IPS-NIHi11 (cell line): ENCODE measurements at places on chromosomes 16 and 17.

DNA sequence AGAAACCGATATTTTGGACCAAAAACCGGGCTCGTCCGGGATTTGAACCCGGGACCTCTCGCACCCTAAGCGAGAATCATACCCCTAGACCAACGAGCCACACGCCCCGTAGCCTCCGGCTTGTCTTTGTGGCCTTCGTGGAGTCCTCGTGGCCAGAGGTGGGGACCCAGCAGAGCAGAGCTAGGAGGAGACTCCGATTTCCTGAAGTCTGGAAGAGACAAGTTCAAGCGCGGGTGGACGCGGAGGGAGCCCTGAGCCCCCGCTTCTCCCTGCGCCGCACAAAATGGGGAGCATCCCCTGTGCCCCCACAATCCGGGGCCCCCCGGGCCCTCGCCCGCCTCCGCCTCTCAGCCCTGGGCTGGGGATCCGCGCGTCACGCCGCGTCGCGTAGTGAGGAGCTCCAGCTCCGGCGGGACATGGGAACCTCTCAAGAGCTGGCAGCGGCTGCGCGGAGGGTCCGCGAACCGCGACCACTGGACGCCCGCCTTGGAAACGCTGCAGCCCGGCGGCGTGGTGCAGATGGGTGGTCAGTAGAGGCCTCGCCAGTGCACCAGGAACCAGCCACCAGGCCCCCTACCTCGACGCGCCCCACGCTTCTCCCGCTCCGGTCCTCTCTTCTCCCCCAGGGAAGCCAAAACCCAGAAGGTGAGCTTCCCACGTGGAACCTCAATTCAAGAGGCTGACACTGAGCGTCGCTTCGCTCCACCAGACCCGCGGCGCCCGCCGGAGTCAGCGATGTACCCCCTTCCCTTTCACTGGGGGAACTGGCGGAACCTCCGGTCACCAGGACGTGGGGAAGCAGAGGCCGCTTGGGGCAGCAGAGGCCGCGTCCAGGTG lies 5.2 kb upstream of the OR1F1 start:
- DNase-seq, result peak; percentile 60

GRCh38 chr16:9102943-9103342 lies 11.5 kb downstream of the HAPSTR1 start:
- no peak for DNase-seq

- no peak for DNase-seq
These were observed 37.9 kb downstream of the UBN1 start for GRCh38 chr16:4884972-4885874.

- no peak for DNase-seq
These were observed 47.4 kb downstream of the WDR45B start for GRCh38 chr17:82600731-82601446.

DNA sequence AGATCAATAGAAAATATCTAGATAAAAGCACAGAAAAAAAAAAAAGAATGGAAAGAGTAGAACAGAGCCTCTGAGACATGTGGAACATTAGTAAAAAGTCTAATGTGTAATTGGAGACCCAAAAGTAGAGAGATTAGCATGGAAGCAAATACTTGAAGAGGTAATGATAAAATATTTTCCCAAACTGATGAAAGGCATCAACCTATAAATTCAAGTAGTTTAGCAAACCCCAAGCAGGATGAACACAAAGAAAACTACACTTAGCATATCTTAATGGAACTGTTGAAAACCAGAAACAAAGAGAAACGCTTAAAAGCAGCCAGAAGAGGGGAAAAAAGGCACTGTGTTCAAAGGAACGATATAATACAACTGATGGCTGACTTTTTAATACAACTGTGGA lies 16.4 kb downstream of the NF1 start:
- DNase-seq, result no peak

- DNase-seq, result no peak
These were observed 8.6 kb downstream of the GOSR2 start for GRCh38 chr17:46931596-46931995.

DNA sequence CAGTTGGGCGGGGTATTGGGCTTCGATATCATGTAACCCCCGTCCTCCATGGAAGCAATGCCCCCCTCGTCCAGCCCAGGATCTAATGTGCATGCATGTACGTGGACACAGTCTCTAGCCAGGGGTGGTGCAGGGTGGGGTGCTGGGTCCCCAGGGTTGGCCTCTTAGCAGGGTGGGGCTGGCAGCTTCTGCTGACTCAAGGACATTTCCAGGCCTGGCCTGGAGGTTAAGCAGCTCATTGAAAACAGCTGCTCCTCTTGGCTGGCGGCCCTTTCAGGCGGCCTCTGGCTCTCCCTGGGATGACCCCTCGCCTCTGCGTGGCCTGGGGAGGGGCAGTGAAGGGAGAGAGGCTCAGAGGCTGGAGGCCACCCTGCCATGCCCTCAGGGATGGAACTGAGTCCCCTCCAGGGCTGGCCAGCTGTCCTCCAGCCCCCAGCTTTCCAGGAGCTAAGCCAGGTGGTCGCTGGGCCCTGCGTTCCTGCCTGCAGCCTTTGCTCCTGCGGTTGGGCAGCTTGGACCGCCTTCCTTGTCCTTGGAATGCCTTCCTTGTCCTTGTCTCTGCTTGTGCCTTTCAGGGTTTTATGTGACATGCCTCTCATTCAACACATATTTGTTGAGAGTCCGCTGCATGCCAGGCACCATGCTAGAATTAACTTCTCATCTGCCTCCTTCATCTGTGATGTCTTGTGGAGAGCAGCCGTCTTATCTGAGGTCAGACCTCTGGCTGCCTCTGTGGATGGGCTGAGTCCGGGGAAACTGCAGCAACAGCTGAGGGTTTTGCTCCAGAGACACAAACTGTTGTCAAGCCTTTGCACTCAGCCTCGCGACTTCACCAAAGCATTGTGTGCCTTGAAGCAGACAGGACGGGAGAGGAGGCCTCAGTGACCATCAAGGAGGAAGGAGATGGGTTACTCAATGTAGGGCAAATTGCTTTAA lies 26.6 kb downstream of the MRC2 start:
- DNase-seq, result no peak

GRCh38 chr17:40663252-40663651 lies 1.7 kb downstream of the KRT222 start:
- no peak for DNase-seq

GRCh38 chr17:39636927-39637736 lies at the start of gene STARD3:
STARD3 (plus strand) TSS chr17:39637144; CDS start chr17:39653532, 16,388 bp downstream.
- DNase-seq, result peak; percentile 95

DNA sequence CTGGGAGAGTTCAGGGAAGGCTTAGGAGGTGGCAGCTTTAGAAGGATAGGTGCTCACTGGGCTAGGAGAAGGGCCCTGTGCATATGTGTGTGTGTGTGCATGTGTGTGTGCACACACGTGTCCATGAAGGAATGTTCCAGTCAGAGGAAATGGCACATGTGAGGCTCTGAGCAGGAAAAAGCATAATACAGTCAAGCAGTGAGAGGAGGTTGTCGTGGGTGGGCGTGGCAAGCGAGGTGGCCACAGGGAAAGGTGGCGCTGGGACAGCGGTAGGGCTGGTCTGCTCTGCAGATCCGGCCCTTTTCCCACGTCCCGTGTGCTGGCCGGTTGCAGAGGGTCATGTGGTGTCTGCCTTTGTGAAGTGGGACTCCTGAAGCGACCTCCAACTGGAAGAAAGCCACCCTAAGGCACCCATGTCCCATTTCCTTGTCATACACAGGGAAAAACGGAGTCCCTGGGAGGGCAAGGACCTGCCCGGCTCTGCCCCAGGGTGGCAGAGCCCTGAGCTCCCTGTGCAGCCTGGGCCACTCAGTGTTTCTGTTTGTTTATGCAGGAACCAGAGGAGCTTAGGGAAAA lies 40.1 kb downstream of the NT5M start:
- no peak for DNase-seq

- DNase-seq, result no peak
These were observed 21.3 kb upstream of the GAA start for GRCh38 chr17:80080081-80080480.

DNA sequence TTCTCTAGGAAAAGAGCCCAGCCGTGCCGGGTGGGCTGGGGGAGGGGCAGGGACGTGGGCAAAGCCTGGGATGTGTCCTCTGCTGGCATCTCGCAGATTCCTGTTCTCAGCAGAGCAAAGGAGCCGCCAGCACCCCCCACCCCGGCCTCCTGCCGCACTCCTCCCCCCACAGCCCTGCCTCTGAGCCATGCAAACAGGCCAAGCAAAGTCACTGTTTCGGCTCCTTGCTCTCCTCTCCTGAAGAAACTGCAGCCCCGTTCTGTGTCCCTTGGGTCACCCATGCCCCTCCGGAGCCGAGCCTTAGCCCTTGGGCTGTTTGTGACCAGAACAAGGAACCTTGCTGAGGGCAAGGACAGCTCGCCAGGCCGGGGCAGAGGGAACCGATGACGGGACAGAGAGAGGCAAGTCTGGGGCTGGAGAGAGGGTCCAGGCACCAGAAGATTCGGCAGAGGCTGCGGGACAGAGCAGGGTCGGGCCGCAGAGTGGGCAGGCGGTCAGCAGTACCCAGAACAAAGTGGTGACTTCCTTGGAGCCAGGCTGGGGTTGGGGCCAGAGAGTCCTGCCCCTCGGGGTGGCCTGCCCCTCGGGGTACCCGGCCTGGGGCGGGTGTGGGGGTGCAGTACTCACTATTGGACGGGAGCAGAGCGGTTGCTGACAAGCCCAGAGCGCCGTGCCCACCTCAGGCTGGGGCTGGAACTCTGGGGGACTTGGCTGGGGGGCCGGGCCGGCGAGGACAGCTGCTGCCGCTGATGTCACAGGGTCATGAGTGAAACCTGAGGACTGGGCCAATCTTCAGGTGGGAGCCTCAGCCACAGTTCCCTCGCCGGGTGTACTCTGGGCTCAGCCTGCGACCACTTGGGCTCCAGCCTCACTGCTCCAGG lies 9.2 kb upstream of the PRR29 start:
- DNase-seq, result peak; percentile 56

- no peak for DNase-seq
These were observed 610.0 kb upstream of the CDH11 start for GRCh38 chr16:65731833-65732232.

DNA sequence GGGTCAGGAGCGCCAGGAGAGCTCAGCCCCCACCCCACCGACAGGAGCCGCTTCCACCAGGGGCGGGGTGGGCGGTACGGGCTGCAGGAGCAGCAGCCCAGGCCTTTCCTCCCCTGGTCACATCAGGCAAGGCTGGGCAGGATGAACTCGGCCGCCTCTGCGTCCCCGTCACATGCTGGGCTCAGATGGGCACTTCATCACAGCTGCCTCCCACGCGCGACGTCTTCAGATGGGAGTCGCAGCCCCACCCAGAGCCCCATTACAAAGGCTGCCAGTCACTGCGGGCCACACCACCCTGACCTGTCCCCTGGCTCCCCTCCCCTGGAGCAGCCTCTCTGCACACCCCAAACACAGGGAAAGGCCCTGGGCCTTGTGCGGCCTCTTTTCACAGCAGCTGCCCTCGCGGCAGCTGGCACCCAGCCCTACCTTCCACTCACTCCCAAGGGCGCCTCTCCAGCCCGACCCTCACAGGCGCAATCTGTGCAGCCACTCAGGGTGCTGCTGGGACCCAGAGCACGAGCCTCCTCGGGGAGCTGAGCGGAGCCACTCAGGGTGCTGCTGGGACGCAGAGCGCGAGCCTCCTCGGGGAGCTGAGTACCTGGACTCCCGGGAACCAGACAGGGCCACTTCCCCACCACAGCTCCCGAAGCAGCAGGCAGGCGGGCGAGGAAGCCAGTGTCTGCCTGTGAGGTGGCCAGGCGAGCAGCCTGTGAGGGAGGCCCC lies 4.7 kb downstream of the ZNF598 start:
- DNase-seq, result no peak

DNA sequence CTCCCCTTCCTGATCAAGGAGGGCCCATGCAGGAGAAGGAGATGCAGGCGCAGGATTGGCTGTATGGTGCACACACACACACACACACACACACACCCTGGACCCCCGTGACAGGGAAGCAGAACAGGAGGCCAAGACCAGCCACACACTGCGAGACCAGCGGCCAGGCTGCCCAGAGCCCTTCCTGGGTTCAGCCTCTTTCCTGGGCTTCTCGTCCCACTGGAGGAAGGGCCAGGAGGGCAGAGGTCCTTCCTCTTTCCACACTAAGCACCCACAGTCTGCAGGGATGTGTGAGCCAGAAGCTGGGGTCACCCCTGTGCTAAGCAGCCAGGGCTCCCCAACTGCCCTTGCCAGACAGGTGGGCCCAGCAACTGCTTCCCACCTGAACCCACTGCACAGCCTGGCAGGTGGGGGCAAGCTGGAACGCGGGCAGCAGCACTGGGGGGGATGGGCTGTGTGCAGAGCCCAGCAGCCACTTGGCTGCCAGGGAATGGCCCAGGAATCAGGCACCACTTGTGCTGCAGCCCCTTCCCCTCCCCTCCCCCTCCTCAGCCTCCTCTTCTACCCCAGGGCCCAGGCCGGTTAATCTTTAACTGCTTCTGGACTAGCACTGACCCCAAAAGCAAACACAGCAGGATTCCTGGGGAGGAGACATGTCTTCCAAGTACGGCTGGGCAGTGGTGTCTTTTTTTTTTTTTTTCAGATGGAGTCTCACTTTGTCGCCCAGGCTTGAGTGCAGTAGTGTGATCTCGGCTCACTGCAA lies 44.6 kb upstream of the SLC38A10 start:
- DNase-seq, result no peak

- DNase-seq, result no peak
These were observed 594 bp upstream of the DNAJC7 start for GRCh38 chr17:42017866-42018200.

DNA sequence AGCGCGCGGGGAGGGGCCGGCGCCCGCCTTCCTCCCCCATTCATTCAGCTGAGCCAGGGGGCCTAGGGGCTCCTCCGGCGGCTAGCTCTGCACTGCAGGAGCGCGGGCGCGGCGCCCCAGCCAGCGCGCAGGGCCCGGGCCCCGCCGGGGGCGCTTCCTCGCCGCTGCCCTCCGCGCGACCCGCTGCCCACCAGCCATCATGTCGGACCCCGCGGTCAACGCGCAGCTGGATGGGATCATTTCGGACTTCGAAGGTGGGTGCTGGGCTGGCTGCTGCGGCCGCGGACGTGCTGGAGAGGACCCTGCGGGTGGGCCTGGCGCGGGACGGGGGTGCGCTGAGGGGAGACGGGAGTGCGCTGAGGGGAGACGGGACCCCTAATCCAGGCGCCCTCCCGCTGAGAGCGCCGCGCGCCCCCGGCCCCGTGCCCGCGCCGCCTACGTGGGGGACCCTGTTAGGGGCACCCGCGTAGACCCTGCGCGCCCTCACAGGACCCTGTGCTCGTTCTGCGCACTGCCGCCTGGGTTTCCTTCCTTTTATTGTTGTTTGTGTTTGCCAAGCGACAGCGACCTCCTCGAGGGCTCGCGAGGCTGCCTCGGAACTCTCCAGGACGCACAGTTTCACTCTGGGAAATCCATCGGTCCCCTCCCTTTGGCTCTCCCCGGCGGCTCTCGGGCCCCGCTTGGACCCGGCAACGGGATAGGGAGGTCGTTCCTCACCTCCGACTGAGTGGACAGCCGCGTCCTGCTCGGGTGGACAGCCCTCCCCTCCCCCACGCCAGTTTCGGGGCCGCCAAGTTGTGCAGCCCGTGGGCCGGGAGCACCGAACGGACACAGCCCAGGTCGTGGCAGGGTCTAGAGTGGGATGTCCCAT lies 232.8 kb downstream of the SEC14L1 start:
- DNase-seq, result no peak

DNA sequence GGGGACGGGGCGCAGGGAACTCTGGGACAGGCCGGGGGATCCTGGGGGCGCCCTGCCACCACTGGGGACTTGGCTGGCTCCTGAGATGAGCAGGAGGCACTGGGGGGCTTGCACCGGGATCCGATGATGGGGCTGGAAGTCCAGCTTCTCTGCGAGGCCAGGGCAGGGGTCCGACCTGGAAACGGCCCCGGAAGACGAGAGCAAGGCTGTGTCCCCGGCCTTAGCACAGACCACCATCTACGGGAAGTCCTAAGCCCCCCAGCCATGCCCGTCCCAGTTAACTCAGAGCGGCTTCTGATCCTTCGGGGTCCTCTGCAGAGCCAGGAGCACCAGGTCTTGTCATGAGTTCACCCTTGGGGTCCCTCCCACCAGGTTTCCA lies 573 bp downstream of the CDT1 start:
- DNase-seq, result no peak

- DNase-seq, result no peak
These were observed 33.2 kb upstream of the SHISA9 start for GRCh38 chr16:12868169-12868568.
